ENCODE measurements at places on chromosomes 3 and 15.

DNA sequence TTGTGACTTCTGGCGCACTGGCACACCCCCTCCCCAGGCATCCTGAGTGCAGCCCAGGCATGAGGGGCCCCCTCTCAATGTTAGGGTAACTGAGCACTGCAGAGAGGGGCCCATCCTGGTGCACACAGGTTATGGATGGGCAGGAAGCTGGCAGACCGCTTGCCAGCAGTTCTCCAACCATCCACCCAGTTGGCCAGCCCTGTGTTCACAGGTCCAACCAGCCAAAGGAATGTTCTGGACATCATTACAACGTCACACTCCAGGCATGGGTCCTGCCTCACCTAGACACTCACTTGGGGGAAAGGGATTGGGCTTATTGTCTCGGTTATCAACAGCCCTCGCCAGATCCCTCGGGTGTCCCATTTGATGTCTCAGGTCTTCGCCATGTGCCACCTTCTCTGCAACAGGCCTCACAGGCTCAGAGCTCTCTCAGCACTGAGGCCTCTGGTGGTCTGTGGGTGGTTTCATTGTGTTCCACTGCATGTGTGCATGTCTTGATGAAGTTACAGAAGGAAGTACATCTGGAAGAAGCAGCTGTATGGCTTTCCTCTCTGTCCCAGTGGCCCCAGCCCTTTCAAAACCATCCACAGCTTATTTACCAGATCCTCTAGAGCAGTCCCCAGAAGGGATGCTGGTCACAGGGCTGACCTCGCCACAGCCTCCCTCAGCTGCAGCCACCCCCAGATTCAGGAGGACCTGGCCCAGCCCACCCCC lies 23.7 kb downstream of the ADCY5 start:
- DNase-seq = no peak

DNA sequence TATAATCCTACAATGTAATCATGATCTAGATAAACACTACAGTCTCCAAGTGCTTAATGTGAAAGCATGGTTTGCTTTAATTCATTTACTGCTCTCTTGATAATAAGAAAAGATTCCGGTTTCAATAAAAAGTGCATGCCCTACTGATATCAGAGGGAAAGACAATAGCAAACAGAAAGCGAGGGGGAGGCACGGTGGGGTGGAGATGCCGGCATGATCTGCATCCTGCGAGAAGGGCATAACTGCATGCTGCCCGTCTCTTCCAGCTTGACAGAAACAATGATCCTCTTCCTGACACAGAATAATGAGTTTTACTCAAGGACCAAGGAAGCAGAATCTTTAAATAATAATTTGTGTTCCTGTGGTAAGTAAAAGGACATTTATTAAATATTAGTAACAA lies 51.7 kb downstream of the GOLIM4 start:
- DNase-seq = no peak

DNA sequence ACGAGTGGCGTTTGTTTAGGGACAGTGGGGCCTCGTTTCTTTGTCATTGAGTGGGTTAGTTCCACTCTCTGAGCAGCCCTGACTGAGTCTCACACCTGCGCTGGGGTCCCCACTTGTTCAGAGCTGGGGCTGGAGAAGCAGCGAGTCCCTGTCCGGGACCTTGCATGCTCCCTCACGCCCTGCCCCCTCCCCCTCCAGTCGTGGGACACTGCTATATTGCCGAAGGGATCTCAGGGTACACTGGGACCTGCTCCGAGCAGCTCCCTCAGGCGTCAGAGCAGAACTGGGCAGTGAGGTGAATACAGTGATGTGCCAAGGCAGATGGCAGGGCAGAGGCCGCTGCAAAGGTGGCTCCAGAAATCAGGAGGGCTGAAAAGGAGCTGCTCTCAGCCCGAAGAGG lies 59.9 kb upstream of the KLF13 start:
- no peak for DNase-seq

GRCh38 chr3:87390821-87391220 lies 114.4 kb upstream of the POU1F1 start:
- no peak for DNase-seq

DNA sequence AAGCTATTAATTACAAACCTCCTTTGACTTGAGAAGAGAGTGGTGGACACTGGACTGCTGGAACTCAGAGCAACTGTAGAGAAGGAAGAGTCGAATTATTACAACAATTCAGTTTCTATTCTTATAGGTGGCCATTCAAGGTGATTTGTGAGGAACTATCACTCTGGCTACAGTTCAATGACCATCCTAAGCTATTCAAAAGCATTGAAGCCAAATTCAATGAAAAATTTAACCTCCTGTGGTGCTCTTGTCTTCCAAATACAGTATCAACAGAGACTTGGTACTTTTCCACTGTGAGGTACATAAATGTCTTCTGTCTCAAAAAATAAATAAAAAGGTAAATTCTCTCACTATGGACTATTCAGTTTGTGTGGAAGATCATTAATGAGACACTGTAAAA lies 513.3 kb upstream of the SEMA6D start:
- DNase-seq = no peak

DNA sequence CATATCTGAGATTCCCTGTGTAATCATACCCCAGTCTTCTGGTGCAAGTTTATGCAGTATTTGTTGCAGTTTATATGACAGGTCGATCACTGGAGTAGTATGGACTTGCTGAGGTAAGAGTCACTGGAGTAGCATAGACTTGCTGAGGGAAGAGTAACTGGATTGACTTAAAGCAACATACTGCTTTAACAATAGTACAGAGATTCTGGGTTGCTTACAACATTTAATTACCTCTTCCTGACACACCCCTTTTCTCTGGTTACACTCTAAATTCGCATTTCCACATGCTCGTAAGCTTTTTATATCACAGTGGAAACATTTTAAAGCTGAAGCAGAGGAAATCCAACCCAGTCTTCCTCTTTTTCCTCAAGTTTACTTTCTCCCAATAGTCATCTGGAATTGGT lies 11.8 kb downstream of the AAGAB start:
- no peak for DNase-seq

DNA sequence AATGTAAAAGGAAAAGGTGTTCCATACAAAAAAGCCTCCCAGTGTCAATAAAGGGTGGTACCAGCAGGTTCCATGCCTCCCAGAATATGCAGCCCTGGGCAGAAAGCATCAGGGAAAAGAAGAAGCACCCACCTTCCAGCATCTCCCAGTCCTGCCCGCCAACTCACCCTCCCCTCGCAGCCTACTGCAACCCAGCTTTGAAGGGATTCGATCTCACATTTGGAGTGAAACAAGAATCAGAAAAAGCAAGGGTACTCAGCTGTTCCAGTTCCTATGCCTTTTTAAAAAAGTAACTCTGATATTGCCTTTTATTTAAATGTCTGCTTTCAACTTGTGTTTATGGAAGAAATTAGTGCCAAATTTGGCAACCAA lies 166.9 kb downstream of the ADAMTS17 start:
- no peak for DNase-seq

DNA sequence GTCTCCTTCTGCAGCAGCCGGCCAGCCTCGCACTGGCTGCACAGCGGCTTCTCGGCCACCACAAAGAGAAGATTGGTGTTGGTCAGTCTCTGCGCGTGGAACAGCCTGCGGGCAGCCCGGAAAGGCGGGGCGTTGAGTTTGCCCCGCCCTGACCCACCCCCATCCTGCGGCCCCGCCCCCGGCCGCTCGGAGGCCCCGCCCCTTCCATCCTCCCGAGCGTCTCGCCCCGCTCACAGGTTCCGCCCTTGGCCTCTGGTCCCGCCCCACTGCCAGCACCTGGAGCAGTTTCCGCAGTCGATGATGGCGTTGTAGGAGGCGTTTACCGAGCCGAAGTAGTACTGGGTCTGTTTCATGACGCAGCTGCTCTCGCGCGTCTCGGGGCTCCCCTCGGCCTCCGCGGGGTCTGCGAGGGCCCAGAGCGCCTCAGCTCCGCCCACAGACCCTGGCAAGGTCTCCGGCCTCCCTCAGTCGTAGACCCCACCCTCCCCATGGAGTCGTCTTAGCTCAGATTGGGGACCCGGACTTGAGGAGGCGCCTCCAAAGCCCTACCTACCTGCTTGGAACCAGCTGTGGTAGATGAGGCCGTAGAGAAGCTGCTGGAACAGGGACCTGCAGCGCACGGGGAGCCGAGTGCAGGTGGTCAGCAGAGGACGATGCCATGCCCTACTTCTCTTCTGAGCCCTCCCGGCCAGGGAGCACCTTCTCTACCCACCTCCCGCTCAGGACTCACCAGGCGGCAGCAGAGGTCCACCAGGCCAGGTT lies 5.9 kb upstream of the TMEM115 start:
- peak; percentile 85 for DNase-seq

- DNase-seq = no peak
These were observed 81.6 kb downstream of the GABRB3 start for GRCh38 chr15:26691249-26691648.

DNA sequence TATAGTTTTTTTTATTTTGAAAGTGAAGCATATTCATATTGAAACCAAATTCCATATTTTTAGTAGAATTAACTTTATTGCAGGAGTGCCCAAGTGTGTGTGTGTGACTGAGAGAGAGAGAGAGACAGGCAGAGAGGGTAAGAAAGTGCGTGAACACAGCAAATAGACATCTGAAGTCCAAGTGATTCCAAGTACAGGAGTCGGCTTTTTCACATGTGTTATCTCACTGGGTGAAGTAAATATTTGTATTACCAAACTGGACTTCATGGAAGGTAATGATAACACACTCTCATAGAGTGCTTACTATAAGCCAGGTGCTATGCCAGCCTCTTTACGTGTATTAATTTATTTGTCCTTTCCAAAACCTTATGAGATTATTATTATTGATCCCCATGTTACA lies 12.0 kb downstream of the PARP14 start:
- DNase-seq = no peak

- no peak for DNase-seq
These were observed 30.5 kb downstream of the RFTN1 start for GRCh38 chr3:16482770-16483531.

All from stimulated activated CD8-positive, alpha-beta memory T cell treated with anti-CD3 and anti-CD28 coated beads, Interleukin-4, amount 100 ng/mL, for 4 hours (primary cell).